ENCODE measurements at places on chromosomes 16 and 17.

- no peak for DNase-seq
Observed at GRCh38 chr16:66926961-66927436, 1.7 kb upstream of the RRAD start.

- DNase-seq, result no peak
Observed at GRCh38 chr16:21186326-21186691, 25.1 kb downstream of the ZP2 start.

DNA sequence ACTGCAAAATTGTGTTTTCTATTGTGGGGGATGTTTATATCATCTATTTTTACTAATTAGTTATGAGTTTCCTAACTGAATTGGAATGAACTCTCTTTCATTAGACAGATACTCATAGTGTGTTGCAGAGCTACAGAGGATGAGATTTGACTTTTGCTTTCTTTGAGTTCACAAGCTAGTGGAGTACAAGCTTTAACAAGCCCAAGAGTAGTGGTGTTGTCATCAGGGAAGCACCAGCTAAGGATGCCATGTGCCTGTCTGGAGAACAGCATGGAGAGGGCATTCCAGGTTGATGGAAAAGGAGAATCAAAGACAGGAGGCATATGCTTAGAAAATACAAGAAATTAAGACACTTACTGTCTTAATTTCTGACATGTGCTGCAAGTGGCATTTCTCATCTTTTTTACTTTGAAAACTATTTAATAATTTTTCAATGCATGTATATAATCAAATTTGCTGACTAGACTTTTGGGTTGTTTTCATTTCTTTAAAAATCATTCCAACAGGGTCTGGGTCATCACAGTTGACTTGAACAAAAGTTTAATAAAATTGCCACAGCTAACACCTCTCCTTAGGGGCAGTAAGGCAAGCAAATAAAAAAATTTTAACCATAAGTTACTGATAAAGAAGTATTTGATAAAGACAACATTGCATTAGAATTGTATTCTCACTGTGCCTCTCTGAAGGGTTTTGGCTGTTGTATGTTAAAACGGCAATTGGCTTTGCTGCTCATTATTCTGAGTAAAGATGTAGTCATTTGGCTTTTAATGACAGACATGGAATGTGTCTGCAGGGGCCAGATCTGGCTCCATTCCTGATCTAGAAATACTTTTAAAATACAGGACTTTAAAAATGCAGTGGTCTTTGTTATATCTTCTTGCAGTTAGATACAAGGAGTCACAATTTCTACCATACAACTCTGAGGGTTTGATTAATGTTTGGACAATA is 323.7 kb upstream of the CDH11 start:
- no peak for DNase-seq

DNA sequence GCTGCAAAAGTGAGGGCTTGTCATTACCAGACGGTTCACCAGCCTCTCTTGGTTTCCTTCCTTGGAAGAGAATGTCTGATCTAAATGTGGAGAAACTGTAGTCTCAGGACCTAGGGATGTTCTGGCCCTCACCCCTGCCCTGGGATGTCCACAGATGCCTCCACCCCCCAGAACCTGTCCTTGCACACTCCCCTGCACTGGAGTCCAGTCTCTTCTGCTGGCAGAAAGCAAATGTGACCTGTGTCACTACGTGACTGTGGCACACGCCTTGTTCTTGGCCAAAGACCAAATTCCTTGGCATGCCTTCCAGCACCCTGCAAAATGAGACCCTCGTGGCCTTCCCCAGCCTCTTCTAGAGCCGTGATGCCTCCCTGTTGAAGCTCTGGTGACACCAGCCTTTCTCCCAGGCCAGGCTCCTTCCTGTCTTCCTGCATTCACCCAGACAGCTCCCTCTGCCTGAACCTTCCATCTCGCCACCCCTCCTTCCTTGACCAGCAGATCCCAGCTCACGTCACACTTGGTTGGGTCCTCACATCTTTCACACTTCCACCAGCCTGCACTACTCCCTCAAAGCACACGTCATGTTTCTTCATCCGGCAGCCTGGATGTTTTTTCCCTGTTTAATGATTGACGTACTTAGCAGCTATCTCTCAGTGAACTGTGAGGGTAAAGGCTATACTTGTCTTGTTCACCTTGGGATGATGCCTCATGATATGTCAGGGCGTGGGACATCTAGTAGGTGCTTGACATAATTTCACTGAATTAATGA is 4.3 kb downstream of the ZNF768 start:
- DNase-seq, result no peak

DNA sequence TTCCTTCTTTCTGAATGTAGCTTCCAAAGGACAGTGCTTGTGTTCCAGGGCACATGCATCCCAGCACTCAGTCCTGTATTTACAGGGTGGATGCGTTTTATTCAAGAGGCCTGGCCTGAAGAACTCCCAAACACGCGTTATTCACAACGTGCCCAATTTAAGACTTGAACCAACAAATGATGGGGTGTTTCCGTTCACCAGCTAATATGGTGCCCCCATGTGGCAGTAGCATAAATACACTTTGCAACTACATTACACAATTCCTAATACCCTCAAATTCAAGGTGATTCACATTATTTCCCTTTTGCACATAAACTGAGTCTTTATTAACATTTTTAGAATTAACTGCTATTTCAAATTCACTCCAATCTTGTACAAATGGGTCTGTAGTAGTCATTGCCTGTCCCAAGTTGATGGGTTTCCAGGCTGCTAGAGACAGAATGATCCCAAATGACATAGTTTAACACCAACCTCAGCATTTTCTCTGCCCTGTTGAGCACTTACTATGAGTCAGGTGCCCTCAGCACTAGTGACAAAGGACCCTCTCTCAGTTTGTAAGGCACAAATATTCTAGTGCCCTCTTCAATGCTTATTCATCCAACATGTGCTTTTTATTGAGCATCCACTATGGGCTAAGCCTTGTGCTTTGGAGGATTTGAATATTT is 26.9 kb downstream of the HSD17B2 start:
- no peak for DNase-seq
